CD4-positive, alpha-beta T cell (primary cell): ENCODE measurements at places on chromosomes 6 and 20. TPM values are rescaled to one million over a fixed set of nuclear protein-coding genes. Genes with fewer than 3 reads are reported as not detected.

Gene PDE10A
- total RNA-seq = not detected

Gene STX11
- 16.8 TPM for total RNA-seq

Gene TUBB1
- total RNA-seq = 0.11 TPM

- no peaks in the 10 kb centered on the region for H3K27me3 ChIP-seq
- H3K4me1 ChIP-seq = peaks cover 66% of the 10 kb centered on the region
- peak overlapping the region; percentile 62 for H3K27ac ChIP-seq
- peak overlapping the region; percentile 56 for H3K4me3 ChIP-seq
These were observed 1.1 kb upstream of the LSM14B start for GRCh38 chr20:62120990-62121775.

DNA sequence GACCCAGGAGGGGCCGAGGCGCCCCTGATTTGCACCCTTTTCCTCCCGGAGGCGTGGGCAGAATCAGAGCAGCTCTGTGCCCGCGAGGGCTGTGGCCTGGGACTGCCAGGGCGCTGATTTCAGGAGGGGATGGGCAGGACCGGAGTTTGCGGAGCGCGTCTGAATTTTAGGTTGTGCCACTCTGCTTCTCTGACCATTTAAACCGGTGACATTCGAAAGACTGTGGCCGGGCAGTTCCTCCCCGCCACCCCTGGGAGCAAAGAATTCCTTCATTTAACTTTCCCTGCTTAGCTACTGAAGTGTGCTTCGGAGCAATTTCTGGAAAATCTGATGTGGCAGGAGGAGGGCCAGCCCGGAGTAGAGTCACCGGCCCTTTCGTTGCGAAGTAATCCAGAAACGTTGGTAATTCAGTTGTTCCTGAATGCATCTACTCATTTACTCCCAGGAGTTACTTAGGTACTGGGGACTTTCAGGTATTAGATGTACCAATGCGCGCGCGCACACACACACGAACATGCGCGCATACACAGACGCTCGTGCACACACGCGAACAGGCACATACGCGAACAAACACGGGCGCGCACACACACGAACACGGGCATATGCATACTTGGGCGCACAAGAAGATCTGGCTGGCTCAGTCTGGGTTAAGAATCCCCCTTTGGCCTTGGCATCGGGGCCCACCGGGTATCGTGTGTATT, 568 bp downstream of the CCDC170 start:
- H3K36me3 ChIP-seq = no peaks in the 10 kb centered on the region
- peak; percentile 40 for DNase-seq
- peak overlapping the region; percentile 44 for H3K4me3 ChIP-seq
- peaks cover 38% of the 10 kb centered on the region for H3K27me3 ChIP-seq
- no peak overlapping the region for H3K27ac ChIP-seq
